ENCODE measurements at places on chromosomes 5 and 9.

DNA sequence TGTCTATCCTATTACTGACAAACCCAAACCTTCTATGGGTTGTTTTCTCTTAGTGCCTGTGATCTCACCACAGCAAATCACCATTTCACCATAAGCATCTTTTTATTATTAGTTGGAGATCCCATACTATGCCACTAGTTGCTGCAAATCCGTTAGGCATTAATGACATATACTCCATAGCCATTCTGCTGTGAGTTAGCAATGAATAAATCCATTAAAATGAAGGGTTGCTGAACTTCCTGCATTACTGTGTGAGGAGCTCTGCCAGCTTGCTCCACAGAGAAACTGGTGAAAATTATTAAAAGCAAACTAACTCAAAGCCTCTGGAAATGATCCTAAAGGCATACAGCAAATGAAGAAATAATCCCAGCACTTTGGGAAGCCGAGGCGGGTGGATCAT lies 102.0 kb downstream of the CFAP95 start:
- DNase-seq, result no peak

GRCh38 chr5:171312129-171312974 lies 3.3 kb downstream of the TLX3 start:
- DNase-seq, result no peak

DNA sequence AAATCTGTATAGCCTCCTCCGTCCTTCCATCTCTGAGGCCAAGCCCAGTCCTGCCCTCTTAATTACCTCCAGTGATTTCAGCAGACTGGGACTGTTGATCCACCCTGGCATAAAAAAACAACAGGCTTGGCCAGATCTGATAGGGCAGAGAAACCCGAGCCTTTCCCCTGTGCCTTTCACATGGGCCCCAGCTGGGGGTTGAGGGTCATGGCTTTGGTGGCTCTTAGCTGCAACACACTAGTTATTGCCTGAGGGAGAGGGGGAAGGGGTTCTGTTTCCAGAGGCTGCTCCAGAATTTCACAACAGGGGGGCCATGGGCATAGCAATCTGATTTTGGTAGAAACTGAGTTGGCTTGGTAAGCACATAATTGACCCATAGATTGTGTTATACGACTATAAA lies 21.2 kb upstream of the PANK3 start:
- no peak for DNase-seq

DNA sequence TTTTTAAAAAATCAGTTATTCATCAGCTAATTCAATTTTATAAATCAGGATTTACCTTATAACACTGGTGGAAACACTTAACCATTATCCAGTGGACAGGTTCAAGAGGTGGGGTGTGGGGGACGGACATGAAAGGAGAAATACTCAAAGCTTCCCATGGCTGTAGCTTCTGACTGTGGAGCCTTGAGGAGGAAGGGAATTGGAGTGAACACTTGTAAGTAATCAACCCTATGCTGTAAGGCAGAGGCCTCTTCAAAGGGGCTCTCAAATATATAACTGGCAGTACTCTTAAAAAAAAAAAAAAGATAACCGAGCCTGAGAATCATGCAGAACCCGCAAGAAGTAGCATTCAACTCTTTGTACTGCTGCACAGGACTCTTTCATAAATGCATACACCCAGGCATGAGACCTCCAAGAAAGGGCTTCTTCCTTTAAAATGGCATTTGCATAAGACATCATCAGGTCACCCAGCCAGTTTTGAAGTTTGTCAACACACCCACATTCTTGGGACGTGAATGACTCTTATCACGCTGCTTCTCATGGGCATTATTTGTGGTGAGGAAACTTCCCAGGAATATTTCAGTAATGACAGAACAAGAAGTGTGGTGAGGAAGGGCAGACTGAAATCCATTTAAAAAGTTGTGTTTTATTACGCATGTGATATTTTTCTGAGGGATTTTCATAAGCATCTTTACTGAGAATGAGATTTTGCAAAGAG lies 8.1 kb downstream of the OSMR start:
- DNase-seq, result no peak

DNA sequence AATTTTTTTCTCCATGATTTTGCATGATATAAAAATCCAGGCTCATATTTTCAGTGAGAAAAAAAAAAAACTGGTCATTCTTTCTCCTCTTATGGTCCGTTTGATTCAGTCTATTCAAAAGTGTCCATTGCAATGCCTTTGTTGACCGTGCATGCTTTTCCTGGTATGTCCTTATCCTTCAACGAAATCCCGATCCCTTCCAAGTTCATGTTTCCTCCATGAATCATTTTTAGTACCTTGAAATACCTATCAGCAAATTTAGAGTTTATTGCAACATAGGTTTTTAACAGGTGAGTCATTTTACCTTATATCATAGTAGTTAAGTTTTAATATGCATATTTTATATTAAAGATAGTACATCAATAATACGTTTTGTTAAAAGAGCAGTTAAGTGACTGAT lies 773.8 kb upstream of the CHD1 start:
- no peak for DNase-seq

GRCh38 chr5:74866596-74867162 lies 492 bp upstream of the FAM169A start:
- DNase-seq, result no peak

DNA sequence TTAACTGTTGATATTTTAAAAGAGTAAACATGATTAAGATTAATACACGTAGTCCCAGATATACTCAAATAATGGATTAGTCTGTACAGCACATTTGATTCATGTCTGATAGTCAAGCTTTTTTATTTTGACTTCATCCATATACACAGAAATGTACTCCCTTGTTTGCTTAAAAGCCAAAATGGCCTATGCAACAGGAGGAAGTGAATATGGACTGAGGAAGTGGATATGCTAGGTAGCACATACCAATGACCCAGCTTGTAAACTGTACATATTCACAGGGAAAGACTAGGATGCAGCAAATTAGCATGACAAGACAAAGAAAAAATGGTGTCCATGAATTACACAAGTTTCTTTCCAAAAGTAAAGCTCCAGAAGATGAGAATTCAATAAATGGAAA lies 109.7 kb downstream of the CAAP1 start:
- no peak for DNase-seq

- no peak for DNase-seq
Observed at GRCh38 chr9:134412298-134412711, 86.0 kb downstream of the RXRA start.

DNA sequence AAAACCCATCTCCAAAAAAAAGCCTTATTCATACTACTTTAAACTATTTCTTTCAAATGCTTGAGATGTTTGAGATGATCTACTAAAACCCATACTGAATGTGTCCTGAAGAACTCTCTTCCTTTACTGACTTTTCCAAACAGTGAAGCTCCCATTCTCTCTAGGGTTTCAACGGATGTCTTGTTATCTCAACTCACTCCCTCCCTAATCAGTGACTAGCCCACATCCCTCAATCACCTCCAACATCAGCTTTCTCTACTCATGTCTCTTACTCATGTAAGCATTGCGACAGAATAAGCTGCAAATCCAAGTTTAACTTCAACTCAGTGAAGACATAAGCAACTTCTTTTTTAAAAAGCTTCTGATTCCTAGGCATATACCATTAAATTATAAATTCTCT lies 42.1 kb downstream of the WDR41 start:
- DNase-seq, result no peak

- DNase-seq, result no peak
Observed at GRCh38 chr9:134477927-134478326, 151.7 kb downstream of the RXRA start.

- peak; percentile 15 for DNase-seq
Observed at GRCh38 chr5:122392824-122393223, 80.8 kb downstream of the SNCAIP start.

DNA sequence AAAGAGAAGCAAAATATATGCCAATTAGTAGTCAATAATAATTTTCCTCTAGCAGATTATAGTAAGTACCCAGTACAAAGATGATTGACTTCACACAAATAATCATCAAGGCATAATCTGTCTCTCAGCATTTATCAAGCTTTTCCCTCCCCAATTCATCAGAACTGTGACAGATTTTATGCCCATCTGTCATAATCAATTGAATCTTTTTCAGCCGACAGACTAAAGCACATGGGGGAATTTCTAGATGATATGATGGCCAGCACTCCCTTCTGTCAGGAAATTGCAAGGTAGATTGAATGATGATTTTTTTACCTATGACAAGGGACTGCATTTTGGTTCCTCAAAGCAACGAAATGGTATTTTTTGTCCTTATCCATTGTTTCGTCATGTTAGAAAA lies 227.1 kb upstream of the CYLC2 start:
- no peak for DNase-seq

DNA sequence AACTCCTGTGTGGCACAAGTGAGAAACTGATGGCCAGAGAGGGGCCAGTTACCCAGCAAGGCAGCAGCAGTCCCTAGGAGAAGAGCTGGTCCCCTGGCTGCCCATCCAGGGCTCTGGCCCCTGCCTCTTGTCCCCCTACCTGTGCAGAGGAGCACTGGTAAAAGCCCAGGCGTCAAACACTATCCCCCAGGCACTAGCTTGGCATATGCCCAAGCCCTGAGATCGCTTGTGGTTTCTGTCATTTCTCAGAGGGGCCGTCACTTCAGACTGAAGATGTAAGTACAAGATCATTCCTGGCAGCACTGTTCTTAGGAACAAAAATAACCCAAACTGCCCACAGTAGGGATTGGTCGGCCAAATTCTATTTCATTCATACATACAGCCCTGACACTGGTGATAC lies 53.9 kb downstream of the COL15A1 start:
- no peak for DNase-seq

DNA sequence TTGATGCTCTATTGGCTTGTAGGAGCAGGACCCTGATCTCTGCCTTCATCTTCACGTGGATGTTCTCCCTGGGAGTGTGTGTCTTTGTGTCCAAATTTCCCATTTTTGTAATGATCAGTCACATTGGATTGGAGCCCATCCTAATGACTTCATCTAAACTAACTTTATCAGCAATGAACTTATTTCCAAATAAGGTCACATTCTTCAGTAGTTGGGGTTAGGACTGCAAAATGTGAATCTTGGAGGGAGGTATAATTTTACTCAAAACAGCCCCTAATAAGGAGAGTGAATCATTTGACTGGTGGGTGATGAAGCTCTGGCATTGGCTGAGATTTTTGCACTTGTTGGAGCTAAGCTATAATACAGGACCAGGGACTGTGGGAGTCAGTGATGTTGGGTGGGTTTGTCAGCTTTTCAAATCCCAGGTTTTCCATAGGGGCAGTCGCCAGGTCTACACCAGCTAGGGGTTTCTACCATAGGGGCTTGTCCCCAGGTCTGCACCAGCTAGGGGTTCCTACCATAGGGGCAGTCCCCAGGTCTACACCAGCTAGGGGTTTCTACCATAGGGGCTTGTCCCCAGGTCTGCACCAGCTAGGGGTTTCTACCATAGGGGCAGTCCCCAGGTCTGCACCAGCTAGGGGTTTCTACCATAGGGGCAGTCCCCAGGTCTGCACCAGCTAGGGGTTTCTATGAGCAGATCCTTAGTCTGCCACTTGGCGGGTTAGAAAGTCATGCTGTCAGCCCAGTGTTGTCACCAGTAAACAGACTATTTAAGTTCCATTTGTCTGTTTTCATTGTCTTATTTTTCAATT lies 382.6 kb upstream of the DAP start:
- DNase-seq, result no peak

- DNase-seq, result no peak
Observed at GRCh38 chr5:74888117-74888516, 21.9 kb upstream of the FAM169A start.

DNA sequence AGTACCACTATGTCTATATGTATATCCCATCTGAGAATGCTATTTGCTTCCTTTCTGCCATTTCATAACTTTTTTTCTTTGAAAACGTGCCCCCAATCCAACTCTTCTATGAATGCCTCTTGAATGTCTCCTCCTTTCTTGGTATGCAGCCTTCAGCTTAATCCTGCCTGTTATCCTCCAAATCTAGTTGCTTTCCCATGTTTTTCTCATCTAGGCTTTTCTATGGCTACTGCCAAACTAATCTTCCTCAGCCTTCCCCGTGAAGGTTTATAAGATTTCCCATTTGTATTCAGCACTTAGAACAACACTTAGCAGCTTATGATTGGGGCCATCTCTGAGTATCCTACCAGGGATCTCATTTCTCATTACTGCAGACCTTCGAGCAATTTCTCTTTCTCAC lies 2.5 kb downstream of the TGFBR1 start:
- DNase-seq, result no peak

GRCh38 chr9:95940265-95940664 lies 64.8 kb downstream of the ERCC6L2 start:
- DNase-seq, result no peak

DNA sequence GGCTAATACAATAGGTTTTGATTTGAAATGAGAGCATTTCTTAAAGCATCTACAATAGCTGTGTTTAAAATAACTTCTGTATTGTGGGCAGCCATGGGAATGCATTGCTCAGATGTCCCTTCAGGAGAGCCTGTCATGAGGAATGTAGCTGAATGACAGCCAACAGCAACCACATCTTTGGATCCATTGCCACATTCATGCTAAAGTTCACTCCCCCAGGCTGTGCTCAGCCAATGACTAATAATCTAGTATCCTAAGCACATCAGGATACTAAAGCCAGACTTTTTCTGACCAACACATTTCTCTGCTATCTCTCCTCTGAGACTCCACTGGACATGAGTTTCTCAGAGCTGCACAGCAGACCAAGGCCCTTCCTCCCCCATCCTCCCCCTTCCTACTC lies 45.5 kb downstream of the HTR1A start:
- DNase-seq, result no peak
